ENCODE measurements at places on chromosomes 4 and X. TPM values are rescaled to one million over a fixed set of nuclear protein-coding genes. Genes with fewer than 3 reads are reported as not detected.
A peak's percentile ranks its signal among the peaks of the same experiment; 100 is the strongest.

GRCh38 chr4:6128221-6128850, 72.0 kb downstream of the JAKMIP1 start:
- no peak for DNase-seq
- H3K4me1 ChIP-seq: peaks cover 25% of the 10 kb centered on the region
- peaks cover 27% of the 10 kb centered on the region for H3K36me3 ChIP-seq
- H3K27ac ChIP-seq: no peak overlapping the region
- H3K4me3 ChIP-seq: no peak overlapping the region

DNA sequence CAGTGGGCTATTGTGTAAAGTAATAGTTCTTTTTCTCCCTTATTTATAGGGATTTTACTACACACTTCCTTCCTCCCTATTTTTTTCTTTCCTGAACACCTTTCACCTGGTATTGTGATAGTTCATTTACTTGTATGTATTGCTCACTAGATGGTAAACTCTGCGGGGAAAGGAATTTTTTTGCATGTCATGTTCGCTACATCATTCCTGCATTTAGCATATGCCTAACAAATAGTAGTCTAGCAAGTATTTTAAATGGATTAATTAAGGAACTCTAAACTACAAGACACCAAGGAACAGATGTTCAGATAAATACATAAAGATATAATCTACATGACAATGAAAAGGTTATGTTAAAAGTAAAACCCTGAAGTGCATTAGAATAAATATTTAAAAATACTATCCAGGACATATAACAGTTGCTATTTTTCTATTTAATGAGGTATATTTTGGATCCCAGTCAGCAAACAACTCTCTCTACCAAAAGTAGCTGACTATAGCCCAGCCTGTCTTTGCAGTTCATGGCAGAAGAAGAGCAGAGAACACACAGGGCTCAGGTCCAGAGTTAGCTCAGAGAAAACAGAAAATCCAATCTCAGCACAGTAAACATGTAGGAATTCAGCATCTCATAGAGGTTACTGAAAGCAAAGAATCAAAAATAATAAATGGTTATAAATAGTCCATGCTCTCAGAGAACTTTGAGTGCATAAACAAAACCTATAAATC, 87.8 kb downstream of the PACRGL start:
- no peak for DNase-seq
- no peaks in the 10 kb centered on the region for H3K4me1 ChIP-seq
- no peak overlapping the region for H3K27ac ChIP-seq
- no peak overlapping the region for H3K4me3 ChIP-seq
- no peaks in the 10 kb centered on the region for H3K36me3 ChIP-seq

- H3K4me3 ChIP-seq: no peak overlapping the region
- H3K4me1 ChIP-seq: no peaks in the 10 kb centered on the region
- peaks cover 42% of the 10 kb centered on the region for H3K27me3 ChIP-seq
- H3K36me3 ChIP-seq: no peaks in the 10 kb centered on the region
Observed at GRCh38 chr4:139633661-139634060, 32.0 kb upstream of the MGST2 start.

- no peaks in the 10 kb centered on the region for H3K27me3 ChIP-seq
- no peak overlapping the region for H3K4me3 ChIP-seq
- DNase-seq: no peak
Observed at GRCh38 chr4:179116011-179116410, 1673.8 kb upstream of the AGA start.

- no peaks in the 10 kb centered on the region for H3K27me3 ChIP-seq
- H3K4me1 ChIP-seq: peaks cover 8% of the 10 kb centered on the region
- no peak overlapping the region for H3K4me3 ChIP-seq
- DNase-seq: no peak
Observed at GRCh38 chr4:55941881-55942396, 6.8 kb upstream of the CEP135 start.

GRCh38 chr4:114251020-114251419, 271.6 kb upstream of the ARSJ start:
- H3K27ac ChIP-seq: no peak overlapping the region
- DNase-seq: no peak
- H3K4me1 ChIP-seq: no peaks in the 10 kb centered on the region
- no peaks in the 10 kb centered on the region for H3K27me3 ChIP-seq

DNA sequence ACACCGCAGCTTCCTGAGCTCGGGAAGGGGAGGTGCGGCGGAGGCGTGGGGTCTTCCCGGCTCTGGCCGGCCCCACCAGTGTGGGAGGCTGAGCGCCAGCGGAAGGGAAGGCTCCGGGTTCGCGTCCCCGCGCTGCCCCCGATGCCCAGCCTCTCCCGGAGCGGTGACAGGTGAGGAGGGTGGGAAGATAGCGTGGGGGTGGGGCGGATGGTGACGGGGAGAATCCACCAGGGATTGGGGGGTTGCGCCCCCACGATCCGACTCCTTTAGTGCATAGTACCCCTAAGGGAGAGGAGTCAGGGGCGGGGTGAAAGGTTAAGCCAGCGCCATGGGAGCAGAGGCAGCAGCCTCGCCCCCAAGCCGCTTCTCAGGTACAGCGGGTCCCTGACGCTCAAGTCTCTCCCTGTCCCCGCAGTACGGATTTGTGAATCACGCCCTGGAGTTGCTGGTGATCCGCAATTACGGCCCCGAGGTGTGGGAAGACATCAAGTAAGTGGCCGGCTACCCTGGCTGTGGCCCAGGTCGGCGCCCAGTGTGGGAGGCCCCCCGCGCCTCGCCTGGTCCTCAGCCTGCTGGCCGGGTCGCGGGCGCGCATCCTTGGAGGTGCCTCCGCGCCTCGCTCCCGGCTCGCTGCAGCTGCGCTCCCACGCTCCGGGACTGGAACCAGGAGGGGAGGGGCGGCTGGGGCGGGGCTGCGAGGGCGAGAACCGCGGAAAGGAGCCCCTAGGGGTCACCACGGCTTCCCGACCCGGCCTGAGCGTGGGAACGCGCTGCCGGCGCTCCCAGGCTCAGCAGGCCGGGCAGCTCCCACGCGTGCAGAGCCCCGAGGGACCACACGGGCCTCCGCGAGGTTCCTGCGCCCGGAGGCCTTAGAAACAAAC, 791 bp downstream of the GUCY1B1 start:
- peaks cover 33% of the 10 kb centered on the region for H3K27me3 ChIP-seq
- no peak for DNase-seq
- H3K4me1 ChIP-seq: peaks cover 6% of the 10 kb centered on the region
- no peak overlapping the region for H3K27ac ChIP-seq

DNA sequence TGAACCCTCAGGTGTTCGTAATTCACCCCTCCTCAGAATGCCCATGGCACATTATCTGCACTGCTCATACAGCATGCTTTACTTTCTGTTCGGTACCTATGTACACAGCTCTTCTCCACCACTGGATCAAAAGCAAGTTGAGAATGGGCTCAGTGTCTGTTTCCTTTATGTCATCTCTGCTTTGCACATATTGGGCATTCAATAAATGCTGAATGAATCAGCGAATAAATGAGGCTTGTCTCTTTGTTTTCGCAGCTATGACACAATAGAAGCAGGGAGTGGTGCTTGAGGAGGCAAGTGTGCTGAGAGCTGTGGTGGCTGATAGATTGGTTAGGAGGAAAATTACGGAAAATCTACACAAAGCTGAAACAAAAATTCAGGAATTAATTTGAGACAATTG, 109.1 kb upstream of the VMA21 start:
- H3K4me1 ChIP-seq: no peaks in the 10 kb centered on the region
- no peak overlapping the region for H3K27ac ChIP-seq
- DNase-seq: no peak
- no peak overlapping the region for H3K4me3 ChIP-seq

DNA sequence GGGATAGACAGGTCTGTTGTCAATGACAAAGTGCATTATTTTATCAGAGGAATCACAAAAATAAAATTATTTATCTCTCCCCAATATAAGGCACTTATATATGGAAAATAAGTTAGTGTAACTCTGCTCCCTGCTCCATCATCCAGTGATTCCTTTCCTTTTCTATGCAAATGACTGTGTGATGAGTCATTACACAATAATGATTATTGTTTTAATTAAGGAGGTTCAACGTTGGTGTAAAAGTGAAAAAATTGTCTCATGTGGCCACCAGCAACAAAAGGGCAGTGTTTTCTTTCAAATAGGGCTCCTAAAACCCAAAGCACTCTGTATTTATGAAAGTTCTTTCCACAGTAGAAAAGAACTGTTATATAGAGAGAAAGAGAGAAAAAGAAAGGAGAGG, 16.7 kb downstream of the SLC7A11 start:
- DNase-seq: no peak
- H3K36me3 ChIP-seq: peaks cover 19% of the 10 kb centered on the region
- no peak overlapping the region for H3K27ac ChIP-seq

GRCh38 chr4:1041147-1041935, 29.9 kb downstream of the FGFRL1 start:
- no peak overlapping the region for H3K4me3 ChIP-seq
- no peaks in the 10 kb centered on the region for H3K27me3 ChIP-seq
- no peak for DNase-seq
- no peaks in the 10 kb centered on the region for H3K36me3 ChIP-seq

DNA sequence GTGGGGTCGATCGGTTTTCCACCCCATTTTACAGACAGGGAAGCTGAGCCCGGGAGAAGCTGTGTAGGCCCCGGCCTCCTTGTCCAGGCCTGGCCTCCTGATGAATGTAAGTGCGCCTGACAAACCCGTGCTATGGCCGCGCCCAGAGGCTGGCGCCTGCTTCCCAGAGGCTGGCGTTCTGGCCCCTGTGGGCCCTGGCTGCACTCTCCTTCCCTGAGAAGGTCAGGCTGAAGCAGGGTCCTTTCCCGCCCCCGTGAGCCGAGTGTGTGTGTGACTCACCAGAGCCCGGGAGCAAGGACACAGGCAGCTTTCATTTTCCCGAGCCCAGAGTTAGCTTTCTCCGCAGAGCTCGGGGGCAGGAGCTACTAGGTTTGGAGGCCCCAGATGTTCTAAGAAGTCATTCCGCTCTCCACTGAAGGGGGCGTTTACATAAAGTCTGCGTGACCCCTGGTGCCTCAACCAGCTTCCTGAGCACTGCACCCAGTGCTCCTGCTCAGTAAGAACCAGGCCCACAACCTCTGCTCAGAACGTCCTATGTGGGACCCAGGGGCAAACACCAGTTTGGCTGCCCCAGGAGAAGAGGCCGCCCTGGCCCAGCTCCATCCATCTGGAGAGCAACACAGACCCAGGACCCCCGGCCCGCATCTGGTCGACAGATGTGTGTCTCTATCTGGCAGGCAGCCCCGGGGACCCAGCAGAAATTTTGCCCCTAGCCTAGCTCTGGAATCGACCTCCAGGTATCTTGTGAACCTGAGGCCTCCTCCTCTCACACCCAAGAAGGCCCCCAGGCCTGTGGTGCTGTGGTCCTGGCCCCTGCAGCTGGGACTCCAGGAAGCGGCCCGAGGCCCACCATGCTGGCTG, 13.6 kb downstream of the UVSSA start:
- H3K27ac ChIP-seq: no peak overlapping the region
- no peaks in the 10 kb centered on the region for H3K4me1 ChIP-seq
- H3K4me3 ChIP-seq: no peak overlapping the region
- no peaks in the 10 kb centered on the region for H3K27me3 ChIP-seq
- no peak for DNase-seq
- no peaks in the 10 kb centered on the region for H3K36me3 ChIP-seq

DNA sequence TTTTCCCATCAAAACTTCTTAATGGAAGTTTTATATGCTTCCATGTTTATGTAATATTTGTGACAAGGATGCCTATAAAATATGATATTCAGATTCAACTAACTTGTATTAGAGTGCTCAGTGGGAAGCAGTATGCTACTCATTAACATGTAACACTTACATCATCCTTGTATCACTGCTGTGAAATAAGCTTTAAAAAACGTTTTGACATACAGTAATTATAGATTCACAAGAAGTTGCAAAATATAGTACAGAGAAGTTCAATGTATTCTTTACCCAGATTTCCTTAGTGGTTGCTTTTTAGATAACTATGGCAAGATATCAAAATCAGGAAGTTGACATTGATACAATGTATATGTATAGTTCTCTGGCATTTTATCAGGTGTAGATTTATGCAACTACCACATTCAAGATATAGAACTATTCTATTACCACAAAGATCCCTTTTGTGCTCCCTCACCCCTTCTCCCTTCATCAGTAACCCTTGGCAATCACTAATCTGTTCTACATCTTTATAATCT, 56.3 kb downstream of the DTHD1 start:
- no peak for DNase-seq
- no peaks in the 10 kb centered on the region for H3K36me3 ChIP-seq
- H3K4me3 ChIP-seq: no peak overlapping the region
- H3K4me1 ChIP-seq: peaks cover 23% of the 10 kb centered on the region
- H3K27ac ChIP-seq: no peak overlapping the region

GRCh38 chr4:26792639-26793038, 68.0 kb upstream of the STIM2 start:
- H3K27ac ChIP-seq: no peak overlapping the region
- no peaks in the 10 kb centered on the region for H3K27me3 ChIP-seq
- DNase-seq: no peak
- H3K4me3 ChIP-seq: no peak overlapping the region

GRCh38 chrX:33434256-33435092, 223.1 kb upstream of the DMD start:
- H3K4me3 ChIP-seq: no peak overlapping the region
- no peak overlapping the region for H3K27ac ChIP-seq
- H3K4me1 ChIP-seq: no peaks in the 10 kb centered on the region
- peak; percentile 20 for DNase-seq

- H3K4me1 ChIP-seq: no peaks in the 10 kb centered on the region
- no peak overlapping the region for H3K27ac ChIP-seq
- no peak overlapping the region for H3K4me3 ChIP-seq
- H3K27me3 ChIP-seq: no peaks in the 10 kb centered on the region
Observed at GRCh38 chr4:182310962-182311361, 67.8 kb downstream of the TENM3 start.

DNA sequence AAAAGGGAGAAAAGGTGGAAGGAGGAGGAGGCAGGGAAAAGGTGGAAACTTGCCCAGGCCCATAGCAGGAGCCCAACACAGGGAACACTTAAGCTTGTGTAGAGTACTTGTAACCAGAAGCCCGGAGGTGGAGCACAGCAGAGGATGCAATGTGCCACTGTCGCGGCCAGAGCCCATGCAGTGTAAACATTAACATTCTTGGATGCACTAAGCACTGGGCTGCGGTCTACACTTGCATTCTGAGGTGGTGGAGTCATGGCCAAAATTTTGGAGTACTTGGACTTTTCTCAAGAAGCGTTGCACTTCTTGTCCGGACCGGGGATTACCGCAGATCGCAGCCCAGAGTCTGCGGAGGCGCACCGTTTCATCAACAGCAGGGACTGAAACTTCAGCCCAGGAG, 4.5 kb upstream of the RHOXF1 start:
- no peak overlapping the region for H3K27ac ChIP-seq
- no peak for DNase-seq
- no peak overlapping the region for H3K4me3 ChIP-seq
- no peaks in the 10 kb centered on the region for H3K4me1 ChIP-seq
- H3K36me3 ChIP-seq: no peaks in the 10 kb centered on the region

Gene TCEAL2
- not detected for total RNA-seq

Gene TMEM156
- total RNA-seq: 27.6 TPM

Gene PFKFB1
- total RNA-seq: 0.60 TPM

Gene MID2
- total RNA-seq: 4.5 TPM

Gene MTNR1A
- total RNA-seq: not detected

Gene UGT2A1
- not detected for total RNA-seq

Gene MAGEC3
- total RNA-seq: not detected

Gene CITED1
- total RNA-seq: not detected

Gene GPRASP1
- total RNA-seq: 1.6 TPM

Gene CLGN
- total RNA-seq: not detected

Gene CTAG2
- total RNA-seq: not detected

Gene PAGE5
- total RNA-seq: not detected

Gene MAPK10
- not detected for total RNA-seq

Gene MAP7D2
- 0.43 TPM for total RNA-seq

Gene ZFYVE28
- 40.1 TPM for total RNA-seq

Gene FRG2
- not detected for total RNA-seq

Gene AKAP4
- not detected for total RNA-seq

All from activated CD4-positive, alpha-beta memory T cell treated with anti-CD3 and anti-CD28 coated beads, Interleukin-2, amount 10 ng/mL, durations not matched to agents 7 days and 5 days (primary cell).